NCI-H524 treated with DMSO at 0.1 percent for 48 hours (cell line): ENCODE measurements at places on chromosomes 7 and 10.

- no peak for DNase-seq
Observed at GRCh38 chr7:33511778-33512177, 382.4 kb downstream of the BBS9 start.

DNA sequence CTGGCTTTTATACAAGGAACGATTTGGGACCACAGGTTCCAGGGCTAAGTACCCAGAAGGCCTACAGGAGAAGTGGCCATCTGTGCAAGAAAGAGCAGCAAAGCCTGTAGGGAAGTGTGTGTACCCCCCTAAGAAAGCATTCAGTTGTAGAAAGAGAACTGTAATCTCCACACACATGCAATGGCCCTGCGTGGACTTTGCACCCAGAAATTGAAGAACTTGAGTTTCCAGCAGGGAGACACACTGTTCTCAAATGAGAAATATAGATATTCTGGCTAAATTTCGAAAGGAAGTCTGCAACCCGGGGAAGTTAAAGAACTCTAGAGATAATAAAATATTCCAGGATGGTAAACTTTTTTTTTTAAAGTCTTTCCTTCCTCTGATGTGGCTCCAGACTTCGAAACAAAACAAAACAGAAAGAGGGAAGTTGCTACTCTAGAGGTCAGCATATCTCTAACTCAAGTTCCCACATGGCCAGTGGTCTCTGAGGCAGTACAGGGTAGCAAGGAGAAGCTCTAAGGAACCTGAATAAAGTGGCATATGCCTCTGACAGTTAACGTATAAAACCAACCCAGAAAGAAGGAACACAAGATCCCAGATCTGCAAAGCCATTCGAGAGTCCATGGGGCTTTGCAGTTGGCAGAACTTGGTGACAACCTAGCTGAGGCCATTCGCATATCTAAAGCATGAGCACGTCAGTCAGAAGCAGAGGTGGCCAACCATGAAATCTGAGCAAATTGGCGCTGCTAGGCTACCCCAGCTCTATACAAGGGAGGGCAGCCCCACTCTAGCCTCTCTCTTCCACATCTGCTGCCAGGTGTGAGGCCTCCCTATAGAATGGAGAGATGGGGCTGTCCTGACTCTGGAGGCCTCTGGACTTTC is 56.6 kb downstream of the ELMO1 start:
- DNase-seq, result no peak

GRCh38 chr10:44339218-44339617 is 45.7 kb downstream of the CXCL12 start:
- no peak for DNase-seq

DNA sequence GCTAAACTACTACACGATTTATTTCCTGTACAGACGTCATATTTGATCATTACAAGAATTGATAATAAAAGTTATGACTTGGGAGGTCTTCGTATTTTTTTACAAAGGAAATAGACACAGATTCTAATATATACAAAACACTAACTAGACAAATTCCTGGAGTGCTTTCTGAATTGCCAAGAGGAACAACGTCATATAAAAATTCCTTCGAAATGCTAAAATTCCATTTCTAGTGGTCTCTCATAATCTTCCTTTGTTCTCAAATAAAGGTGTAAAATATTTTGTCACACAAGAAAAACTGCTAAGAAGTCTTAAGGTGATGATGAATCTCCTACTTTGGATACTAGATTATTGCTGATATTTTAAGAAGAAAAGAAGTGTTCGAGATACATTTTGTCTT is 85.4 kb downstream of the CDK6 start:
- DNase-seq, result no peak

- no peak for DNase-seq
Observed at GRCh38 chr7:29881724-29882123, 75.4 kb downstream of the WIPF3 start.

GRCh38 chr7:9863545-9863944 is 1110.1 kb upstream of the PHF14 start:
- no peak for DNase-seq

GRCh38 chr7:24932389-24932788 is 47.6 kb downstream of the OSBPL3 start:
- no peak for DNase-seq

DNA sequence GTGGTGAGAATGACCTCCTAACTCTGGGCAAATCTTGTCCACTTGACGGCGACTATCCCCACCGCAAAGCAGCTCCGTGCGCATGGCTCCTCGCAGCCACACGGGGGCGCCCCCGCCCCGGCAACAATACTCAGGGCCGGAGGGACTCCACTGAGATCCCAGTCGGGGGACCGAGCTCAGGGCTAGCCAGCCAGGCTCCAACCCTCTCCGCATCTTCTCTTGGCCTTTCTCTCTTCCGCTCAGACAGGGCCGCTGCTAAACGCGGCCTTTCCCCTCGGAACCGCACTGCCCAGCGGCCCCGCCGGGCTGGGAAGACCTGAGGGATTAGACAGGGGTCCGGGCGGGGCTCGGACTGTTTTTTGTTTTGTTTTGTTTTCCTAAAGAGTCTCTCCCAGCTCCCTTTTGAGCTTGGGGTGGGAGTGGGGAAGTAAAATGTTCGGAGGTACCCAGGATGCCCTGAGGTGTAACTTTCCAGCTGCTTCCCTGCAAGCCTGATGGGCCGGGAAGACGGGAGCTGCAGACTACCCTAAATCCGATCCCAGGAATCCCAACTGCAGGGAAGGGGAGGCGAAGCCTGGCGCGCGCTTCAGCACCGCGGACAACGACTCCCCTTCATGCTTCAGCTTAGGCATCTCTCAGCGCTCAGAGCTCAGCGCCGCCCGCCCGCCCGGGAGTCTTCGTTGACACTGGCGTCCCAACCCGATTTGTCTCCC is 2.7 kb downstream of the KCNIP2 start:
- no peak for DNase-seq

DNA sequence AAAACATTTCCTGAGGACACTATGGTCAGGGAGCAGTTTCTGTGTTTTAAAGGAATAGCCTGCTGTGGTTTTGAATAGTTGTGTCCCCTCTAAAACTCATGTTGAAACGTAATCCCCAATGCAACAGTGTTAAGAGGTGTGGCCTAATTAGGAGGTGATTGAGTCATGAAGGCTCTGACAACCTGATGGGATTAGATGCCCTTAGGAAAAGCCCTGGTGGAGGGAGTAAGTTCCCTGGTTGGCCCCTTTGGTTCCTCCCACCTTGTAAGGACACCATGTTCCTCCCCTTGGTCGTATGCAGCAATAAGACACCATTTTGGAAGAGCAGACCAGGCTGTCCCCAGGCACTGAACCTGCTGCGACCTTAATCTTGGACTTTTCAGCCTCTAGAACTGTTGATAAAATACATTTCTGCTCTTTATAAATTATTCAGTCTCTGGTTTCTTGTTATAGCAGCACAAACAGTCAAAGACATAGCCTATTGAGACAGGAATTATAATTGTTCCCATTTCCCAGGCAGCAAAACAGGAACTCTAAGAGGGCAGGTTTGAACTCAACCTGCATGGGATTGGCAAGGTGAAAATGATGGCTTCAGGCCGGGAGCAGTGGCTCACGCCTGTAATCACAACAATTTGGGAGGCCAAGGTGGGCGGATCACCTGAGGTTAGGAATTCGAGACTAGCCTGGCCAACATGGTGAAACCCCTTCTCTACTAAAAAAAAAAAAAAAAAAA is 20.5 kb upstream of the TNS3 start:
- DNase-seq, result no peak

GRCh38 chr7:106313966-106314365 is 29.2 kb upstream of the NAMPT start:
- DNase-seq, result no peak

- DNase-seq, result no peak
Observed at GRCh38 chr10:56646329-56647111, 285.5 kb upstream of the ZWINT start.

DNA sequence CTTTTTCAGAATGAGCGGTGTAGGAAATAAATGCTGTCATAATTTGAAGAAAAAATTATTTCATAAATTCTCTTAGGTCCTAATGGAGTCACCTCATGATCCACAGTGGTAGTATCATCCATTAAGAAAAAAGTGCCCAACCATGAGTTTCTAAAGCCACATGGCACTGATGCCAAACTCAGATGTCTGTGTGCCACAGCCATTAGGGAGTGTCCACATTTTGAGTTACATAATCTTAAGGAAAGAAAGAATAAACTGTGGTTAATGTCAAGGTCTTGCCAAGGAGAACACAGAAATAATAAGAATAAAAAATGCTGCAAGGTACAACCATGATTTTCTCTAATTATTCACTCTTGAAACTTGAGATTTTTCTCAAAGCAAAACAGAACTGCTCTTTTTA is 1101.8 kb downstream of the SORCS3 start:
- DNase-seq, result no peak
